Activated T-helper 2 cell treated with anti-CD3 and anti-CD28 coated beads, Interferon-gamma antibody, Interleukin-2, Interleukin-4, amounts not matched to agents 10 μg/mL and 5 μg/mL and 100 μg/mL, durations not matched to agents 14 hours and 24 hours and 36 hours (primary cell): ENCODE measurements at places on chromosomes 5 and 9.

DNA sequence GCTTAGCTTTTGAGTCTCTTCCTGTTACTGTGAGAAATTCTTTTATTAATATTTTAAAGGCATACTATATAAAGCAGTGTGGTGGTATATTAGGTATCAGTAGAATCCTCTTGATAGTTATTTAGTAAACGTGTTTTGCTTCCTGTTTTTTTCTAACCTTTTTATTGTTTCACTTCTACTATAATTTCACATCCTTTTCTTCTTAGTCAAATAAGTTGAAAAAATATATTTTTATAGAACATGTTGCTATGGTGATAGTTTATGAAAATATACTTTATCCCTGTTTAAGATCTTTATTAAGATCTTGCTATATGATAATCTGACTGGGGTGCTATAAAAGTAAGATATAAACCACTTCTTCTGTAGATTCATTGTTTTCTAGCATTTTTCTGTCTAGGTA is 2.1 kb downstream of the POLK start:
- no peak for DNase-seq

DNA sequence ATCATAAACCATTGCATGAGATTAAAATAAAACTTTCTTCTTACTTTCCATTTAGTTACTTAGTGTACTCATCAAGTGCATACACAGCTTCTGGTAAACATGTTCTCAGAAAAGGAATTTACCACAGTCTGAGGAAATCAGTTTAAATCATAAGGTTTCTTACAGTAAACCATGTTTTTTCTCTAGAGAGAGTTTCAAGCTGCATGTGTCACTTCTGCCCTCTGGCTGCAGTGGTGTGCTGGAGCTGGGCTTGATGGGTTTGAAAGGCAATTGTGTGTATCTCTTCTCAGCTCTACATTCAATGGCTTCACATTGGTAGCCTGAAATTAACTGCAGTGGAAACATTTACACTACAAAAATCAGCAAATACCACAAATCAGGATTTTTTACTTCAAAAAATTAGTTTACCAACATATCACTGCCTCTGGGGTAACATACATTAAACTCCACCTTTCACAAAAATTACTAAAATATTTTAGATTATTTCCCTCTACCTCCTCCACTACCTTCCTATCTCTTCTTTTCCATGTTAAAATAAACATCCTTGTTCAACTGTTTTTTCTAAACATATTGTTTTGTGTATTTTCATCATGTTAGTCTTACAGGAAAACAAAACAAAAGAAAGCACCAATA is 414.3 kb downstream of the ANXA1 start:
- DNase-seq, result no peak

GRCh38 chr5:150333400-150333799 is 24.1 kb upstream of the TCOF1 start:
- DNase-seq, result no peak

DNA sequence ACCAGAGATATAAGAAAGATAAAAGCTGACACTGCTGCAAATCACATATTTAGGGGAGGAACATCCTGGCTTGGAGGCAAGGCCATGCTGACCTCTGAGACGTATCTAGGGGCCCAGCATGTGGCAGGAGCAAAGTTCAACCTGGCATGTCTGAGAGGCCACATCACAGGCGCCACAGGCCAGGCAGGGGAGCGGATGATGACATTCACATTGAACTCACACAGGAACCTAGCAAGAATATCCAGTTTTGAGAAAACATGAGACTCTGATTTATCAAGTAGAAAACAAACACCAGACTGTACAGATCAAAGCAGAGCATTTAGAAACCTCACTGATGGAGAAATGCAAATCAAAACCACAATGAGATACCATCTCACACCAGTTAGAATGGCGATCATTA is 64.2 kb upstream of the STK32A start:
- no peak for DNase-seq

DNA sequence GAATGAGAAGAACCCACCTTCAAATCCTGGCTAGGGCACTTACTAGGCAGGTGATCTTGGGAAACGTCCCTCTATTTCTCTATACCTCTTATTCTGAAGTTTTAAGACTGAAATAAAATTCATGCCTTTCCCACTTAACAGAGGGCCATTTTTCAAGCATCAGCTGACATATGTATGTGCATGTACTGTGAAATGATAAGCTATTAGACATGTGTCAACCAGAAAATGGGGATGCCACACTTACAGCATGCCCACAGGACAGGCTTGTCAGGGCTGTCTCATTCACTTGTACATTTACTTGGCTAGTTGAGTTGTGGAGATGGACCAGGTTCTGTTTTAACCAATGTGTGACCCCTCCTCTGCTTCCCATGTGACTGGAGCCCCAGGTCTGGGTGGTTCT is 78.5 kb downstream of the C9orf152 start:
- no peak for DNase-seq

DNA sequence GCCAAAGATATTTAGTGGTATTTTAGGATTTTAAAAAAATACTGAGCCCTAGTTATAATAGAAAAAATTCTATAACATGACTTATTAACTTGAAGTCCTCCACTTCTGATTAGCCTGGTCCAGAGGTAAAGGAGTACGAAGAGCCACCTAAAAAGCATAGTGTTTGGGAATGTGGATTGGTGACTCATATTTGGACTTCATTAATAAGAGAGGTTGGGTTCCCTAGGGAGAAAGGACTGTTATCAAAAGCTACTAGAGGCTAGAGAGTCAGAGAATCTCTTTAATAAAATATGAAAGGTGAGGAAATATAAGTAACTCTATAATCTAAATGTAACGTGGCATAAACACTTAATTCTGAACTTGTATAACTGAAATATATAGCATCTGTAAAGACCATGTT is 180.7 kb upstream of the TARS1 start:
- DNase-seq, result no peak

DNA sequence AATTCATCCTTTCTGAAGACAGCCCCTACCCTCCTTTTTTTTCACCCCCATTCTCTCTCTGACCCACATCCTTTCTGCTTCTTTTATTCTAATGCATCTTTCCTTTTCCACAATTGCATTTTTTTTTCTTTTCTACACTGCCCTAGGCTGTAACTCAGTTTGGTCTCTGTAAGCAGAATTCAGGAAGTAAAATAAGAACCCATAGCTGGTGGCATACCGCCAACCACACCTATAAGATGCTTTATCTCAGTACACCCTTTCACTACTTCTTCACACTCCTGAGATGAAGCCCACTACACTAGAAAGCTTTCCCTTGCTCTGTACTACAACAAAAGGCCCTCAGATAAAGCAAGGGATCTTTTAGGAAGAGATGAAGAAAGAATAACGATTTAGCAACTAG is 16.1 kb upstream of the TSSK1B start:
- no peak for DNase-seq

GRCh38 chr5:169222934-169223594 is 77.9 kb downstream of the SLIT3 start:
- no peak for DNase-seq

DNA sequence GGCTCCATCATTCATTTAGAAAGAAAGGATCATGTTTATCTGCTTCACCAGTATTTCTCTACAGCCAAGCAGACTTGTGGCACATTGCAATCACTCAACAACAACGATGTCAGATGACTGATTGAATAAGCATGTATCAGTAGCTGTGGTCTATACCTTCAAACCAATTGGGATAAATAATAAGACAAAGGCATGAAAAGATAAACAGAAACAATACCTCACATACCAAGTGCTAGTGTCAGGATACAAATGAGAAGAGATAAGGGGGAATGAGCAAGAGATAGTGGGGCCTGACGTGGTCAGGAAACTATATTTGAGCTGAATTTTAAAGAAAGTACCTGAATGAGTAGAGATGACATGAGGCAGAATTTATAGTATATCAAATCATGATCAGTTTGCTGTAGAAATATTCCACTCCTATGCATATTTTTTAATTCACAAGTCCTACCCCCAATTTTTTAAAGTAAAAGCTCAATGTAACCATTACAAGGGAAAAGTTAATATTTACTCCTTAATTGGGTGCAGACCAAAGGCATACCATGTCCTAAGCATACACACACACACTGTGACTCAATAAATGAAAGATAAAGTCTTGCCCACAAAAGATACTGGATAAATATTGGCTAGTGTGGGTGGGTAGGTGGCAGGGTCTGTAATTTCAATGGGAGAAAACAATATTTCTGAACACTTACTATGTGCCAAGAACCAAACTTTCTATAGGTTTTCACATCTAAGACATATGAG is 284.5 kb downstream of the SPOCK1 start:
- DNase-seq, result no peak

GRCh38 chr9:26228273-26228672 is 550.0 kb upstream of the TUSC1 start:
- DNase-seq, result no peak

DNA sequence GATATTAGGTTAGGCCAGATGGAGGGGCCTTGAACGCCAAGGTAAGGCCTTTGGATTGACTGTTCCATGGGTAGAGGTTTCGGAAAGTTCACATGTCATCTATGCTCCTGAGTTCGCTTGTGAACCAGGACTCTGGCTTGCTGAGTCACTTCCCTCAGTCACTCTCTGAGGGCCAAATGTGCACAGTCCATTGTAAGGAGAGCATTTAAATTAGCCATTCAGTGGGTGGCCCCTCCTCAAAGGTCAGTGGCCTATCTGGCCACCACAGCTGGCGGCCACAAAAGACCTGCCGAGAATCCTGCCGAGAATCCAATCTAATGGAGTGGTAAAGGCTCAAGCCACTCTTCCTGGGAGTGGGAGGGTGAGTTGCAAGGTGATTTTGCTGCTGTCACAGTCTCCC is 58.9 kb upstream of the ARAP3 start:
- DNase-seq, result no peak

- DNase-seq, result no peak
Observed at GRCh38 chr5:180909782-180910181, 10.8 kb downstream of the BTNL8 start.

DNA sequence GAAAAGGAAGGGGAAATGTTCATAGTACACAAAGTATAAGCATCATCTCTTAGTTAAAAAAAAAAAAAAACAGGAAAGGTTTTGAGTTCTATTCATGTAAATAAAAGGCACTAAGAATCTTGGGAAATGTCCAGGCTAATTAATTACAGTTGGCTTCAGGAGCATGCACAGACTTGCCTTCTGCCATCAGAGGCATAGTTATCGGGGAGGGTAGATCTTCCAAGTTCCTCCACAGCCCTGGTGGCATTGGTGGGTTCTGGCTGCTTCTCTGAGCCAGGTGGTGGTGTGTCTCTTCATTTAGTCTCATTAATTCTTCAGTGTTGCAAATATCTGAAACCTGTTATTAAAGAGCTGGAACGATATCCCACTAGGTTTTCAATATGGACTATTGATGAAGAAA is 85.2 kb downstream of the TMEM252 start:
- DNase-seq, result no peak

DNA sequence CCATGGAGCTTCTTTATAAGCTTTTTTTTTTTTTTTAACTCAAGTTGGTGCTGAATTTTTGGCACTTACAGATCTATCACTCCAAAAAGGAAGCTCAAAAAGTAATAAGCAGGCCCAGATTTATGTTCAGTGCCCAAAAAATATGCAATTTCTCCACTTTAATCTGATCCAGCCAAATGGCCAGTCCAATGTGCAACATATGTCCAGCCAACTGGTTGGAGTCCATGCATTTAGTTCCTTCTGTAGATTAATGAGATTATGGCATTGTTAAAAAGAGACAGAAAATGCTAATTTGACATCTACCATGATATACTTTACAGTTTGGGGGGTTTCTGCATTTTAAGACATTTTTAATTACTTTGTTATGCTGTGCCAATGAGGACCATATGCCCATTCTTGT is 129.5 kb downstream of the SLC1A3 start:
- no peak for DNase-seq

GRCh38 chr9:115882911-115883310 is 270.7 kb upstream of the PAPPA start:
- DNase-seq, result no peak

GRCh38 chr9:7777771-7778170 is 21.8 kb downstream of the DMAC1 start:
- DNase-seq, result no peak

DNA sequence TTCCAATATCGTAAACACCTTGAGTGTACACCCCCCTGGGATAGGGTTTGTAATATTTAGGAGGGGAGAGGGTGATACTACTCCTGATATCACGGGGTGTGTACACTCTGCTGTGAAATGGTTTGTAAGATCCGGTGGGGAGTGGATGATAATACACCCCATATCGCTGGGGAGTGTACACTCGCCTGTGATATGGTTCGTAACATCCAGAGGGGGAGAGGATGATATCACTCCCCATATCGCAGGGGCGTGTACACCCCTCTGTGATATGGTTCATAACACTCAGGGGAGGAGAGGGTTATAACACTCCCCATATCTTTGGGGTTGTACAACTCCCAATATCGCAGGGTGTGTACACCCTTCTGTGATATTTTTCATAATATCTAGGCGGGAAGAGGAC is 33.8 kb upstream of the SLC25A48 start:
- DNase-seq, result no peak

- no peak for DNase-seq
Observed at GRCh38 chr5:138953387-138954256, 78.5 kb upstream of the LRRTM2 start.

DNA sequence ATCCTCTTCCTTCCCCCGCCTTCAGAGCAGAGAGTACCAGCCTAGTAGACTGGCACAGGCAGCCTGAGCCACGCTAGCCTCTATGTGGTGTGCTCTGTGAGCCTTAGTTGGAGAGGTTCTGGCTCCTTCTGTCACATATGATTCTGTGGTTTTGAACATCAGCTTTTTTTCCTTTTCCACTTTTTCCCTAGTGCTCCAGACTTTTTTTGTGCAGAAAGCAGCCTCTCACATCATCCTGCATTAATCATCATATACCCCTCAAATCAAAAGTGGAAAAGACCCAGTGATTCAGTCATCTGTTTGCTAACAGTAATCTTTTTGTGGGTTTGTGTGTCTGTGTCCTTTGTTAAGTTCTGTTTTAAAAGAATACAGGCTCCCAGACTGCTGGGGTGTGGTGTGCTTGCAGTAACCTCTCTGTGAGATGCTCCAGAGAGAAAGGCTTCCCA is 663.9 kb upstream of the RGMB start:
- DNase-seq, result no peak

DNA sequence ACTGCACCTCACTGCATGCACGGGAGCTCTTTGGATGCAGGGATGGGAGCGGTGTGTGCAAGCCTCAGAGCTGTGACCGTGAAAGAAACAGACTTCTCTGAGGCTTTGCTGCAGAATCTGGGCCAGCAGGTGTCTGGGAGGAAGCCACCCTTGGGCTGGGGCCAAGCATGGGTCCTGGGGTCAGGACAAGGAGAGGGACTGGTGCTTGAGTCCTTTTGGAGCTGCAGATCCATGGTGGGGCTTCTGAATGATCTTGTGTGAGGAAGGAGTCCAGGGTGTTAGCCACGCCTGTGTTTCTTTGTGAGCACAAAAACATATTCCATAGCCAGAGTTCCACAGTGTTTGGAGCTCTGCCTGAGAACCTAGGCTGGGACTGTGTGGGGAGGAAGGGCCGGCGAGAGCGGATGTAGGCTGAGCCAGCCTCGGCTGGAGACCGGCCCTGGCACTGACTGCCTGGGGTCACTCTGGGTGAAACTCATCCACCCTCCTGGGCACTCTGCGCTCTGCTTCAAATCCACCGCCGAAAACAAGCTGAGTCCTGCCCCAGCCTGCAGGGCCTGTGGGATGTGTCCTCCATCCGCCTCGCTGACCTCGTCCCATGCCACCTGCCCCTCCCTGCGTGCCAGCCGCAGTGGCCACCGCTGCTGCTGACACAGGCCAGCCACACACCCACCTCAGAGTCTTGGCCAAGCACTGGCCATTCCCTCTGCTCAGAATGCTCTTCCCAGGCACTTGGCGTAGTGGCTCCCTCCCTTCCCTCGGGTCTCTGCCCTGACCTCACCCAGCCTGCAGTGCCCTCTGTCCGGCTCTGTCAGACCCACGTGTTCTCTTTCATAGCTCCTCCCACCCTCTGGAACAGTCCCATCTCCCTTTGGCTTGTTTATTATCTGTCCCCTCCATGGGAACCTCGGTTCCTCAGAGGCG is 26.7 kb downstream of the ERGIC1 start:
- DNase-seq, result no peak
